NCI-H1417 treated with DMSO at 0.1 percent for 48 hours (cell line): ENCODE measurements at places on chromosomes 11 and 22.

DNA sequence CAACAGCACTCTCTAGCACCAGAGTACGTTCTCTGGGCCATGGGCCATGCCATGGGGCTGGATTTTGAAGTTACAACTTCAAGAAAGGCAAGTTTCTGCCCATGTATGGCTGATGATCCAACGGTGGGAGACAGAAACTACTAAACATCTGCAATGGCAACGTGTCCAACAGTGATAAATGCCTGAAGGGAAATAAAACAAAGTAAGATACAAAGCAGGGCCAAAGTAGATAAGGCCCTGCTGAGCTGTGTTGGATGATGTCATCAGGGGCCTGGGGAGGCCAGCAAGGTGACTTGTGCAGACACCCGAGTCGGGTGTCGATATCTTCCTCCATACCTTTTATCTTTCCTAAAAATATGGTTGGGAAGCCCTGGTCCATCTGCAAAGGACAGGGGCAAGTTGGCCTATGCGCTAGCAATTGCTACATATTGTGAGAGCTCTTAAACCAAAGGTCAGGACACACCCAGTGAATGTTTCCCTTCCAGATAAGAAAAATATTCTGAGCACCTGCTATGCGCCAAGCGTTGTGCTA, 487.2 kb downstream of the MN1 start:
- no peak for DNase-seq

DNA sequence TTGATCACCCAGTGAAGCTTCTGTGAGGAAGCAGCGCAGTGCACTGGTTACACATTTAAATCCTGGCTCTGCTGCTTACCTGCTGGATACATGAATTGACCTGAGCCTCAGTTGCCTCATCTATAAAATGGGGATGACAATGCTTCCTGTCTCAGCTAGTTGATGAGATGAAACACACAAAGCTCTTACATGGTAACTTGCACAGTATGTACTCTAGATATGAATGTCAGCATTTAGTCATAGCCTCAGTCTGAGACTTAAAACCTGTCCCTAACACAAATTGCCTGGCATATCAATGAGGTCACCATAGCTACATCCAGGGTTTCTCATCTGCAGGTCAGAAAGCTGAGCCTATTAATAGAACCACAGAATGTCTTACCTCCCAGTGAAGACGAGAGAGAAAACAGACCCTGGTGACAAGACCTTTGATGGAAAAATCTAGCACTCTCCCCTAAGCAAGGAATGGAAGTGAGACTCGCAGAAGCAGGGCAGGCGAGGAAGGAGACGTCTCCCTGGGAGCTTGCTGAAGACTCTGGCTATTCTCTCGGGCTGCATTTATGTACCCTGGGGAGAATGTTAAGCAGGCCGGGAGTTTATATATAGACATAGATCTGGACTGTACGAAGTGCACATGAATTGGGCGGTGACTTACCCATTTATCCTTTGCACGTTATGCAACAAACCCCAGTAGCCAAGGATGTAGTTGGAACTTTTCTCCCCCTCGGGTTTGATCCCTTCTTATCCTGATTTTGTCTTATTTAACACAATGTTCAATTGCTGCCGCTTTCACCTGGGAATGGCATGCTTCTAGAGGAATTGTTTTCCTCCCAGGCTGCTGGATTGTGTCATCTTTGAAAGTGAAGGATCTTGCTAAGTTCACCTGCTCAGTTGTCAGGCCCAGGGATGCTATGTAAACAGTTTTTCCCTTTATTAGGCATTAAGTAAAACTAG, 18.0 kb downstream of the SDHAF2 start:
- no peak for DNase-seq

GRCh38 chr22:47009304-47010101, 247.1 kb downstream of the TBC1D22A start:
- DNase-seq: no peak

- DNase-seq: no peak
Measured at GRCh38 chr22:32858957-32859356, 57.5 kb downstream of the TIMP3 start.

DNA sequence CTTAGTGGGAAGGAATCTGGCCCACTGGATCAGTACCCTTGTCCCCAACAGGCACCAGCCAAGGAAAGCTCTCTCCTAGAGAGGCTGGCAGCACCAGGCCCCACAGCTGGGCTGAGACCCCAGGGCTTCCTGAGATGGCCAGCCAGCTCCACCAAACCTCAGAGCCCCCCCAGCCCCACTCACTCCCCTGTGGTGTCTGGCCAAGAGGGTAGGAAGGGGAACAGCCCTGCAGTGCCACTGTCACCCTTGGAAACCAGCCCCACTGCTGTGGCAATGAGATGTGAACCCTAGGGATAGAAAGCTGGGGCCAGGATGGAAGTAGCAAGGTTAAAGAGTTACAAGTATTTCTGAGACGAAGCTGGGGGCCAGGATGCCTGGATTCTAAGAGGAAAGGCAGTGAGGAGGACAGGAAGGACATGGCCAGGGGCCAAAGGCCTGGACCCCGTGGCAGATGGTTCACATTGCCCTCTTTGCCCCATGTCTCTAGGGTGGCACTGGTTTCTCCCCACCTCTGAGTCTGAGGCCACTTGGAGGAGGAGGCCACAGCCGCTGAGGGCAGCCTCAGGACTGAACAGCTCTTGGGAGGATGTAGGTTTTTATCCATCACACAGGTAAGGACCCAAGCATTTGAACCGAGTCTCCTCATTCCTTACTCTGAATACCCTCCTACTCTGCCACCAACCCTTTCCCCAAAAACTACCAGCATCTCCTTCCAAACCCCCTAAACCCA, 28.8 kb downstream of the NRXN2 start:
- no peak for DNase-seq

- no peak for DNase-seq
Measured at GRCh38 chr22:26648528-26649388, 8.6 kb upstream of the MIAT start.

- DNase-seq: no peak
Measured at GRCh38 chr22:25068707-25069106, 116.2 kb downstream of the KIAA1671 start.

DNA sequence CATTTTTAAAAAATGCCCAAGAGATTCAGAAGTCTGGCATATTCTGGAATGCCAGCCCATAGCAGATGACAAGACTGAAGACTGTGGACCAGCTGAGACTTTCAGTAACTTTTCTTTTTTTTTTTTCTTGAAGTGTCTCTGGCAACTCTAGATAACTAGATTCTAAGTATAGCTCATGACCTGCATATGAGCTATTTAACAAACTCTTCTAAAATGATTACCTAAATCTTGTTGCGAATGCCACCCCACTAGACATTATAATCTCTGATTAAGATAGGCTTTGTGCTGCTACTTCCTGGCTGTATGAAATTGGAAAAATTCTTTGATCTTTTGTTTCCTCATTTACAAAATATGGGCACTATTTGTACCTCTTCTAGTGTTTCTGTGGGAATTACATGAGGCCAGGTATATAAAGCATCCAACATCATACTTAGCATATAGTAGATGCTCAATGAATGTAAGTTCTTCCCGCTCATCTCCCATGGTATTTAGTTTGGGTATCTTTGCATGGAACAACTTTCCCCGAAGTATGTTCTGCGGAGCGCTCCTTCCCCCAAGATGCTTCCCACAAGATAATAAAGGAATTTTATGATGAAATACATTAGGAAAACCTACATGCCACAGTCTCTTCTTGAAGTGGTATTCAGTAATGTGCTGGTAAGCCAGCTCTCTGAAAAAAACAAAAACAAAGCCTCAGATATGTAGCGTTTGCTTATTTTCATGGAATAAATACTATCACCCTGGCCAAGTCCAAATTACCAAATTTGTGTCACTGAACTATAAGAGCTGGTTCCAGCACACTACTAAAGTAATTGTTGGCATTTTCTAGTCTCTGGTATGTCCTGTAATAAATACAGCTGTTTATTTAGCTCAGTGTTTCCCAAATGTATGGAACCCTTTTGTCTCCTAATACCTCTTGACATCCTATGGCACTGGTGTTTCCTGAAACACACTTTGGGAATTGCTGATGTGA, 86.8 kb upstream of the TIMP3 start:
- DNase-seq: no peak

DNA sequence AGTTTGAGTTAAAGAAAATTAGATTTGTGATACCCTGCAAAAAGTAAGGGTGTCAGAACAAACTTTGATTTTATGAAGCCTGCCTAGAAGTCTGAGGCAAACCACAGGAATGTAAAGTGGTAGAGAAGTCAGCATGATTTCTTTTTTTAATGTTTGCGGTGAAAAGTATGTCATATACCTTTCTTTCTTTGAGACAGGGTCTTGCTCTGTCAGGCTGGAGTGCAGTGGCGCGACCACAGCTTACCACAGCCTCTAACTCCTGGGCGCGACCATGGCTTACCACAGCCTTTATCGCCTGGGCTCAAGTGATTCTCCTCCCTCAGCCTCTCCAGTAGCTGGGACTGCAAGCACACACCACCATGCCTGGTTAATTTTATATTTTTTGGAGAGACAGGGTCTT, 4.7 kb downstream of the API5 start:
- DNase-seq: no peak
